ENCODE measurements at places on chromosomes 3 and 15.
A peak's percentile ranks its signal among the peaks of the same experiment; 100 is the strongest.

GRCh38 chr3:62119139-62119538 is 254.2 kb downstream of the FEZF2 start:
- DNase-seq = no peak

GRCh38 chr3:71652781-71653413 is 69.4 kb upstream of the FOXP1 start:
- DNase-seq = peak; percentile 52

- DNase-seq = no peak
Observed at GRCh38 chr15:42036112-42036905, 15.5 kb upstream of the PLA2G4E start.

GRCh38 chr15:60844511-60845174 is 365.7 kb upstream of the ICE2 start:
- no peak for DNase-seq

DNA sequence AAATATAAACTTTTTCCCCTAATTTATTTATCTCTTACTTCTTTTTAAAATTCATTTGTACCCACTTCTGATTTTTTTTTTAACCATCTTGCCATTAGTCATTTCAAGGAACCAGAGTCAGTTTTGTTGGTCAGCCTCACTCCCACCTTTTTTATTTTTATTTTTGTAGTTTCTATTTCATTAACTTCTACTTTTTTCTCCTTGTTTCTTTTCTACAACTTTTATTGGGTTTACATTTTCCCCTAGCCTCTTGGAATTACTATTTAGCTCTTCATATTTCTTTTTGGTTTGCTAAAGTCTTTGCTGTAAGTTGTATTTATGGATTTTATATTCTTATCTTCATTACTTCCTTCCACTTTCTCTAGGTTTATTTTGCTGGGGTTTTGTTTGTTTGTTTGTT is 13.7 kb upstream of the VEPH1 start:
- DNase-seq = no peak

- DNase-seq = no peak
Observed at GRCh38 chr3:72932416-72932815, 44.6 kb downstream of the GXYLT2 start.

DNA sequence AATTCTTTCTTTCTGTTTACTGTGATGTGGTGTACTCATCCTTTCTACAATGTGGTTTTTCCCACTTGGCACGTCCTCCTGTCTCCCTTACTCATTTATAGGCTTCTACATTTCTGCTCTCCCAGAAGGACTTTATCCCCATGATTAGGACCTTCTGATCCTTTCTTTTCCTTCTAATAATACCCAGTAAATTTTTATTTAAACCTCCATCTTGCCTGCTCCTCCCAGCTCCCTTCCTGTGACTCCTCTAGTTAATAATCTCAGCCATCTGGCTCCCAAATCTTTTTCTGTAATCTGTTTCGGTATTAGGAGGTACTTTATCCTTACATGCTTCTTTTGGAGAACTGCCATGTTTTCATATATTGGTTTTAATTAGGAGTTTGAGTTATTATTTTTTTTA is 11.2 kb upstream of the P2RY1 start:
- DNase-seq = no peak

GRCh38 chr3:14839236-14839635 is 20.5 kb downstream of the FGD5 start:
- no peak for DNase-seq

GRCh38 chr15:33699691-33700447 is 268.4 kb upstream of the CHRM5 start:
- DNase-seq = no peak

DNA sequence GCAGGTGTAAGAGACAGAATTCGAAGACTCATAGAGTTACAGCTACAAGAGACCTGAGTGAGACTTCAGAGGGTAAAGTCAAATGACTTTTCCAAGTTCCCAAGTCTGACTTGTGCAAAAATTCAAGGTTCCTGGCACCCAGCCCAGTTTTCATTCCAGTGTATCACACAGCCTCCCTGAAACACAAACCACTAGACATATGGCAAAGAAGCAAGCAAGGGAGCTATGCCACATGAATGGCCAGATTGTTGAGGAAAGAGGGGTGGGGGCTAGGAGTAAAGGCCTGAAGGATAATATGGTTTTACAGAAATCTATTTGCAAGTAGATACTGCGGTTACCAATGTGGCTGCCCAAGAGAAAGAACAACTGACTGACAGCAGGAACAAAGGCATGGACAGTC is 301.2 kb downstream of the MECOM start:
- peak; percentile 10 for DNase-seq

DNA sequence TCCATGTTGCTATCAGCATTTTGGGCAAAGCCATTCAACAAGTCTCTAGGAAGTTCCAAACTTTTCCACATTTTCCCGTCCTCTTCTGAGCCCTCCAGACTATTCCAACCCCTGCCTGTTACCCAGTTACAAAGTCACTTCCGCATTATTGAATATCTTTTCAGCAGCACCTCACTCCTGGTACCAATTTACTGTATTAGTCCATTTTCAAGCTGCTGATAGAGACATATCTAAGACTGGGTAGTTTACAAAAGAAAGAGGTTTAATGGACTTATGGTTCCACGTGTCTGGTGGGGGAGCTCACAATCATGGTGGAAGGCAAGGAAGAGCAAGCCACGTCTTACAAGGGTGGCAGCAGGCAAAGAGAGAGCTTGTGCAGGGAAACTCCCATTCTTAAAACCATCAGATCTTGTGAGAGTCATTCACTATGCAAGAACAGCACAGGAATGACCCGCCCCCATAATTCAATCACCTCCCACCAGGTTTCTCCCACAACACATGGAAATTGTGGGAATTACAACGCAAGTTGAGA is 435.6 kb upstream of the GRM7 start:
- DNase-seq = no peak

- DNase-seq = peak; percentile 81
Observed at GRCh38 chr3:151925876-151926275, 52.4 kb downstream of the SUCNR1 start.

DNA sequence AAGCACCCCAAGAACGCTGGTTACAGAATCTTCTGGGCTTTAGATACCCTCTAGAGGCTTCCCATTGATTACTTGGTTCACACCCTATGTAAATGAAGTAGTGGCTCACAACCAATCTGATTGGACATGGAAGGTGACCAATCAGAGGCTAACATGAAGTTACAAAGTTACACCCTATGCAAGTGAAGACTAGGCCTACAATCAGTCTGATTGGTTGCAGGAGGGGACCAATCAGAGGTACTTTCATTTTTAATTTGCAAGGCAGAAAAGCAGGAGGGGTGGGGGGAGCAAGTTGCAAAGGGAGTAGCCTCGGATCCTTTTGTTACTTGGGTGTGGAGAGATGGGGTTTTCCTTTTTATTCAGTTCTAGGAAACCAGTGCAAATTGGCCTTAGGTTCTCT is 11.1 kb upstream of the RTP2 start:
- DNase-seq = peak; percentile 54

GRCh38 chr3:17674082-17674686 is 68.2 kb downstream of the TBC1D5 start:
- DNase-seq = no peak

GRCh38 chr3:108448593-108448992 is 61.8 kb downstream of the MYH15 start:
- no peak for DNase-seq

DNA sequence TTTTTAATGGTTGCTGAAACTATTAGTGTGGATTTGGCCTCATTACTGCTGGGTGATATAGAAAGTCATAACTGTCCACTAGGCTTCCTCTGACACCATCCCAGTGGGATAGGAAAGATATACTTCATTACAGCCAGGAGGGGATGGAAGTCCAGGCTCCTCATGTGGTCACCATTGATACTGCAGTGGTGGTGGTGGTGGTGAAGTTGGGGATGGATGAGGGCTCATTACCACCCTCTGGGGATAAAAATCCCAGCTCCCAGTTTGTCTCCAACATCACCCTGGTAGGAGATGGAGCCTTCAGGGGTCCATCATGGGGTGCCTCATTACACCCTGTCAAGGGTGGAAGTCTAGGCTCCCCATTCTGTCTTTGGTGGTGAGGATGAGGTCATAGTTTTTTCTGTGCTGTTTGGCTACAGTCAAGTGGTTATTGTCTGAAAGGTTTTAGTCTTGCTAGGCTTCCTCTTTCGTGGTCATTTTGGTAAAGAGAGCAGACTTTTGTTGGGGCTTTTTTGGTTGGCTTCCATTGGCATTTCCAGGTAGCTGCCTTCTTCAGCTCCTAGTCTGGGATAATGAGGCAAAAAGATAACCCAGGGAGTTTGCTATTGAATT is 30.1 kb upstream of the FILIP1L start:
- no peak for DNase-seq

- DNase-seq = no peak
Observed at GRCh38 chr3:101513419-101513986, 491 bp upstream of the SENP7 start.

- no peak for DNase-seq
Observed at GRCh38 chr15:93899817-93900216, 331.5 kb upstream of the MCTP2 start.

- peak; percentile 57 for DNase-seq
Observed at GRCh38 chr3:172257648-172258400, 190.4 kb downstream of the GHSR start.

GRCh38 chr3:67864587-67865183 is 210.3 kb upstream of the SUCLG2 start:
- no peak for DNase-seq

DNA sequence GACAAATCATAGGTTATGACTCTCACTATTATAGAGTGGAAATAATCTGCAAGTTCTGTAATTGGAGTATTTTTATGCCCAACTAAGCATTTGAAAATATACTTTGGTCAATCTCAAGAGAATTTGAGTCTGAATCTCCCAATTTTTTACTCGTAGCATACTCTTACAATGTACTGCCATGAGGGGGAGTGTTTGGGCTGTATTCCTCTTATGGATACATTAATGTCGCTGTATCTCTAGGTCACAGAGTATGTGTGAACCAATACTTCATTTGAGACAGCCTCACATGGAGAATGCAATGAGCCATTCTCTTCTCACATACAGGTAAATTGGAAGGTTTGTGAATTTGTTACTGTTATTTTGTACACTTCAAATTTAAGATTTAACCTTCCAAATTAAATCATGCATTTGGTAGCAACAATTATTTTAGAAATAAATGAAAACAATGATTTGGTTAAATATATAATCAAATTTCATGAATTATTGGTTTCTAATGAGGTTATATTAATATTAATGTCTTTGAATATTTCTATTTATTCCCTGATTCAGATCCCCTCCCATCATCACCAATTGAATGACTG is 5.5 kb upstream of the CD200 start:
- DNase-seq = peak; percentile 56

GRCh38 chr3:141237701-141238521 is 6.3 kb downstream of the PXYLP1 start:
- no peak for DNase-seq

GRCh38 chr3:111481551-111481950 is 60.4 kb upstream of the CD96 start:
- DNase-seq = no peak
